Activated T-helper 17 cell treated with anti-CD3 and anti-CD28 coated beads, Interleukin-2, amount 50 U/mL, for 72 hours (primary cell): ENCODE measurements at places on chromosomes 1 and 21.

DNA sequence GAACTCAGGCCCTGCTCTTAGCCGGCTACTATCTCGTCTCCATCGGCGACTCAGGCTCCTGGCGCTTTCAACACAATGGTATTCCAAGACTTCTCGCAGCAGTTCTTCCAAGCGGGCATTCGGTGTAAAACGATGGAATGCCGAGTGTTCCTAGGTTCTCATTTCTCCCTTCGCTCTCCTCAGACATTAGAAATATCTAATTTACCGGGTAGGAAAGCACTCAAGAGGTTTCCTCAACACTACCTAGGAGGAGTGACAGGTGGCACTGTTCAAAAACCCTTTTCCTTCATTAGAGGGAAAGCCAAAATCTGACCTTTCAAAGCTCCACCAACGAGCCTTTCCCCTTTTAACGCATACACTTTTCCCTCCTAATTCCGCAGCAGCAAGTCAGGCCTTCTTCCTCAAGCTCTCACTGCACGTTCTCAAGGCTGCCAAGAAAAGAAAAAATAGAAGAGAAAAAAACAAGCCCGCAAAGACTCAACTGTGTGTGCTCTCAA, 601 bp downstream of the UBE2G2 start:
- ATAC-seq = peak; percentile 49

GRCh38 chr21:39869141-39869818, 2.0 kb downstream of the PCP4 start:
- ATAC-seq = no peak

DNA sequence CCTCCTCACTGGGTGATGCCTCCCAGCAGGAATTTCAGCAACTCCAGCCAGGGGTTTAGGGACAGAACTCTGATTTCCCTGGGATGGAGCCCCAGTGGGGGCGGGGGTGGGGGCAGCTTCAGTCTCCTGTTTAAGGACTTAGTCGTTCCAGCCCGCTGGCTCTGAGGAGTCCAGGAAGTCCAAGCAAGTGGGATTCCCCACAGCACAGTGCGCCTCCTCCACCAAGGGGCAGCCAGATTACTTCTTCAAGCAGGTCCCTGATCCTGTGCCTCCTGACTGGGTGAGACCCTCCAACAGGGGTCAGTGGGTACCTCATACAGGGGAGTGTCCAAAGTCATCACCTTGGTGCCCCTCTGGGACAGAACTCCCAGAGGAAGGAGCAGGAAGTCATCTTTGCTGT, 1438.4 kb upstream of the B3GALT2 start:
- ATAC-seq = no peak

DNA sequence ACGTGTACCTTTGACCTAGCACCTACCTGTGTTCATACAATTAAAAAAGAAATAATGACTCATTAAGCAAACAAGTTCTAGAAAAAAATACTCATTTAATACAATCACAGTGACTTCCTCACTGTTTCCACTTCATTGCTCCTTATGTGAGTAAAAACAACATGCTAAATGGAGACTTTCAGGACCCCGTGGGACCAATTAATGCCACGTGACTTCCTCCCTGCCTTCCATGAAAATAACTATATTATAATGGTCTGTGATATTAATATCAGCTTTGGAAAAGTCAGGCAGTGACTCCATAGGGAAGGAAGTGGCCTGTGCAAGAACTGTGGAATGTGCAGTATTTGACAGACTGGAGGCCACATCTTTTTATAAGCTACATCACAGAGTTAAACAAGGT, 337.8 kb downstream of the HLX start:
- no peak for ATAC-seq

DNA sequence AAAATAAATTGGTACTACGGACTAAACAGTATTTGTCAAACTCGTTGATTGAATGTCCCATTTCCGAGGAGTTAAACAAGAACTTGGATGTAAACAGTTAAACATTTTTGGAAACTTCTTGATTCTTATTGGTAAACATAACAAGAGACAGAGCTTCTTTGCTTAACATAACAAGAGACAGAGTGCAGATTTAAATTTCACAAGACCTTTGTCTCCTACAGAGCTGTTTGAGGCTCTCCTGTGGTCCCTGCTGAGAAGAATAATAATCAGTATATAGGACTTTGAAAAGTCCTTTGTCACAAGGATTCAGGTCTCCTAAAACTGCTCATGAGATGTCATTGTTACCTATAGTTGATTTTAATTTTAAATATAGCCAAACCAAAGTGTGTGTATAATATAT, 170.6 kb upstream of the C21orf91 start:
- no peak for ATAC-seq

DNA sequence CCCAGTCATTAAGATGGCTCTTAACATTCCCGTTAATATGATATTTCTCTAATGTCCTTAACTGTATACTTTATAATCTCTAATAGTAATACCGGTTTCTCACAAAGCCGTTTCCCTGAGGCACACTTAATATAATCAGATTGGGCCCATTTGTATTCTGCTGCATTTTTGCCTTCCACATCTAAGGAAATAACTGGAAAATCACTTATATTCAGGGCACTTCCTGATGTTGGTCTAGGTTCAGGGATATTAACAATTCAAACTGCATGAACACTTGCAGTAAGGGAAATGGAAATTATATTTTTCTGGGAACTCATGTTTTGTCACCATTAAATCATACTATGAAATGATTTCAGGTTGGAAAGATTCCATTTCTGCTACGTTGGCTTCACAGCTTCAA, 119.8 kb downstream of the TPR start:
- ATAC-seq = no peak

DNA sequence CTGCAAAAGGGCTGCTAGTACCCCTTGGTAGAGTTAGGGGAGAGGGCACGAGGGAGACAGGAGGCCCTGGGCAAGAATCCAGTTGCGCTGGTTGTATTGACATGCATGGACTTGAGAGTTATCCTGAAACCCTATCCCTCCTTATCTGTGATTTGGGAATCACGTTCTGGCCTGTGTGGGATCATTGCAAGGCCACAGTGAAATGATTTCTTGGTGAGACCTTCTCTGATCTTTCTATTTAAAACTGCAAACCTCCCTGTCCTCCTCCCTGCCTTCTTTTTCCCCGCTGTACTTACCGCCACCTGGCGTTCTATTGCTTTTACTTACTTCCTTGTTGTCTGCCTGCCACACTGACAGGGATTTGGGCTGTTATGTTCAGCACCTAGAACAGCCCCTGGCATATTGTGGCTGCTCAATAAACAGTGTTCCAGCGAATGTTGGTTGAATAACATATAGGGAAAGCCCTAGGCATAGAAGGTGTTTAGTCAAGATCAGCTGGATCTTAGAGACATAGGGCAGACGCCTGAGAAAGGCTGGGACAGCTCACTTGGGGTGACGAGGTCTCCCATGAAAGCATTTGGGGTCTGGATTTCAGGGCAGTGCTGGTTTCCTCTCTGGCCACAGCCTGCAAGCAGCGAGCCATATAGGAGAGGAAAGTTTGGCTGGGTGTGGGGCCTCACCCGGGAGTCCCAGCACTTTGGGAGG, 25.6 kb downstream of the ALPL start:
- ATAC-seq = peak; percentile 31

DNA sequence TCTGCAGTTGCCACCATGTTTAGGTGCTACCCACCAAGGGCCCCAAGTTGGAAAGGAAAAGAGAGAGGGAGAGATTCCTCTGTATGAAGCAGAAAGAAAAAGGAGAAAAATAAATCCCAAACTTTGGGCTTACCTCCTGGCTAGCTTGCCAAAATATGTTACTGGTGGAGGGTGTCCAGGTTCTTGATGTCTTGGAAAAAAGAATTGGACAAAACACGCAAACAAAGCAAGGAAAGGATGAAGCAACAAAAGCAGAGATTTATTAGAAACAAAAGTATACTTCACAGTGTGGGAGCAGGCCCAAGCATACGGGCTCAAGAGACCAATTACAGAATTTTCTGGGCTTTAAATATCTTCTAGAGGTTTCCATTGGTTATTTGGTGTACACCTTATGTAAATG, 204.5 kb upstream of the LRRC7 start:
- no peak for ATAC-seq
